NCI-H774 (cell line): ENCODE measurements at places on chromosomes 16 and 17.
A peak's percentile ranks its signal among the peaks of the same experiment; 100 is the strongest.

DNA sequence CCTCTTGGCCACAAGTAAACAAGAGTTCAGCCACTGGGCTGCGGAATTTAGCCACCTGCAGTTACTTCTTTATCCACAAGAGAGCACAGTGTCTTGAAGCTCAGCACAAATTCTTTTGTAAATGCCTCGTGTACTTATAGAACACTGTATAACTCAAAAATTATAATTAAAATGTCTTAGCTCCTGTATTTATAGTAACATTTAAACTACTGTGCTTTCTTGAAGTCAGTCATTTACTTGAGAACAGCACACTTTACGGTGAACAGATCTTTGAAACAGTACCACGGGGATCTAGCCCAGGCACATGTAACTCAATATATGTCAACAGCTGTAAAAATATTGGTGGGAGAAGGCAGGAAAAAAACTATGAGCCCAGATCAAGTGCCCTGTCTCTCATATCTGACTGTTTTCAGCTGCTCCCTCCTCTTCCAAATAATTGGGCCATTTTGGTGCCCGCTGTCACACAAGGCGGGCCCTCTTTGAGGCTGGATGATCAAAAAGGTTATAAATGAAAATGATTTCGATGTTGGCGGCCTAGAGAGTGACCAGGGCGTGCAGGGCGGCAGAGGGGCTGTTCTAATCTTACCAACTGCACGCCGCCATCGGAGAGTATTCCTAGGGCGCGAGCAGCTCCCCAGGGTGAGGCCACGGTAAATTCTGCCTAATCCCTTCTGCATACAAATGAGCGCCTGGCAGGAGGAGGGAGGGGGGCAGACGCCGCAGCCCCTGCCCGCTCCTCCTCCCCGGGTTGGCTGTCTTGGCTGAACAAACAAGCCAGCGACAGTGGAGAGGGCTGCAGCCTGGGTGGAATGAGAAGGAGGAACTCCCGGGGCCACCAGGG, 183.2 kb downstream of the C16orf78 start:
- peak; percentile 30 for DNase-seq

- DNase-seq: peak; percentile 13
These were observed 33.2 kb upstream of the PLCG2 start for GRCh38 chr16:81745704-81746558.

GRCh38 chr16:73313950-73314349, 266.0 kb upstream of the ZFHX3 start:
- no peak for DNase-seq

- peak; percentile 49 for DNase-seq
These were observed 650 bp downstream of the ATP6V0A1 start for GRCh38 chr17:42459256-42459800.

- no peak for DNase-seq
These were observed 3.1 kb upstream of the POLG2 start for GRCh38 chr17:64499805-64500486.

DNA sequence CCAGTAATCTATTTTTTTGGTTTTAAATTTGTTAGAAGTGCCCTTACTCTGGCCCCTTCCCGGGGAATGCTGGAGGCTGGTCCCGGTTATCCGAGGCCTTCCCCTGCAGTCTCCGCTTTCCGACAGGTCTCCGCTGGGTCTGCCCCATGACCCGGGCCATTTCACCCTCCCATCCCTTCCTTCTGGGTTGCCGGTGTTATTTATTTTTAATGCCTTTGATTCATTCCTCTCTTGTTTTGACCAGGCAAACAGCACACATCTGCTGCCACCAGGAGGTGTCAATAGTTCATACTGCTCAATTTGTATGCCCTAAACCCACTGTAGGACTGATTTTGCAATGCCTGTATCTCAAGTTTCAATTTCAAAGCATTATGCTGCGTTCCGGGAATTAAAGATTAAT, 113.2 kb upstream of the IRX5 start:
- no peak for DNase-seq

DNA sequence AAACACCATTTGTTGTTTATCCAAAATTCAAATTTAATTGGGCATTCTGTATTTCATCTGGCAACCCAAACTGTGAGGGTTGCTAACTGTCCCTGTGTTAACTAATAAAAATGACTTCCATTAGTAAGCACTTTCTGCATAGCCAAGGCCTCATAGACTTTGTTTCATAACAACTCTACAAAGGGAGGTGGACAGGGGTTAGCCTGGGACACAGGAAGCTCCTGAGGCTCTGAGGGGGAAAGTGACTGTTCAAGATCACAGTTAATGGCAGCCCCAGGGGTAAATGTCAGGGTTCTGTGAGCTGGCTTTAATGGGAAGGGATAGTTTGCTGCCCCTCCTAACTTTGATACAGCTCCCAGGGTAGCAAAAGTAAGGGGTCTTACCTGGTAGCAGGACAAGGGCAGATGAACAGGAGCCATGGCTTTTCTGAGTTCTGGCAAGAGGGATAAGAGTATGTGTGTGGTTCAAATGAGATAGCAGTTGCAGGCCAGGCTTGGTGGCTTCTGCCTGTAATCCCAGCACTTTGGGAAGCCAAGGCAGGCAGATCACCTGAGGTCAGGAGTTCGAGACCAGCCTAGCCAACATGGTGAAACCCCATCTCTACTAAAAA, 2.2 kb downstream of the HEATR9 start:
- no peak for DNase-seq

GRCh38 chr17:304461-304860, 48.1 kb downstream of the RPH3AL start:
- no peak for DNase-seq

- no peak for DNase-seq
These were observed 129.0 kb downstream of the CCDC144A start for GRCh38 chr17:16818821-16819683.

DNA sequence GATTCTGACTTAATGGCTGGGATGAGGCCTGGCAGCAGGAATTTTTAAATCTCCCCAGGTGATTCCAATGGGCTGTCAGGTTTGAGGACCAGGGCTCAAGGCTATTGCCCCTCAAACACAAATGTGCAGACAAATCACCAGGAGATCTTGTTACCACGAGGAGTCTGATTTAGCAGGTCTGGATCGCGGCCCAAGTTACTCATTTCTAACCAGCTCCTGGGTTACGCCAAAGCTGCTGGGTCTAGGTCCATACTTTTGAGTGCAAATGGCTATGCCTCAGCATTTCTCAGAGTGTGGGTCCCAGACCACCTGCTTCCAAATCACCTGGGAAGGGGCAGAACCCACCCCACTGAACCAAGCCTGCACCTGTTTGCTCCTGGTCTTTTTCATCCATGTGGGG, 33.1 kb downstream of the CNGB1 start:
- DNase-seq: no peak

DNA sequence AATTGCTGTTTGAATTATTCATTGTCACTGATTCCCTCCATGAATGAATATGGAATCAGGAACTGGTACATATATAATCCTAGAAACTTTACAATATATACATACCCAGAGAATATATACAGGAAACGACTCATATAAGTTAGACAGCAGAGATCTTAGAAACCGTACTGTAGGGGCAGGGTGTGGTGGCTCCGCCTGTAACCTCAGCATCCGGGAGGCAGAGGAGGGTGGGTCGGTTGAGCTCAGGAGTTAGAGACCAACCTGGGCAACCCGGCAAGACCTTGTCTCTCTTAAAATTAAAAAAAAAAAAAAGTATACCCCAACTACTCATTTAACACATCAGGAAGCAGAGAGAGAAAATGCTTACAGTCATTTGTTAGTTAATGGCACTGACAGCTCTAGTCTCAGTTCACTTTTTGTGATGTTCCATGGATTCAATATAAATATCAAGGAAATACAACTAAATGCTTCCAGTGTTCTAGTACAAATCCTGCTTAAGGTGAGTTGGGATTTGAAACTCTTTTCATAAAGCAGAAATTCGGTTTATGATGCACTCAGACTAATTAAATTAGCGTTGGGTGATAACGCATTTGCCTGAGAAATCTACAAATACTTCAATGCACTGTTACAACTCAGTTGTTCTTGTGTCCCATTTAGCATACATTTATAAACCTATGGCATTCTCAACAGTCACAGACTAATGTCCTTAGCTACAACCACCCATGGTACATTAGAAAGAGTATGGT, 5.6 kb downstream of the GLG1 start:
- no peak for DNase-seq

DNA sequence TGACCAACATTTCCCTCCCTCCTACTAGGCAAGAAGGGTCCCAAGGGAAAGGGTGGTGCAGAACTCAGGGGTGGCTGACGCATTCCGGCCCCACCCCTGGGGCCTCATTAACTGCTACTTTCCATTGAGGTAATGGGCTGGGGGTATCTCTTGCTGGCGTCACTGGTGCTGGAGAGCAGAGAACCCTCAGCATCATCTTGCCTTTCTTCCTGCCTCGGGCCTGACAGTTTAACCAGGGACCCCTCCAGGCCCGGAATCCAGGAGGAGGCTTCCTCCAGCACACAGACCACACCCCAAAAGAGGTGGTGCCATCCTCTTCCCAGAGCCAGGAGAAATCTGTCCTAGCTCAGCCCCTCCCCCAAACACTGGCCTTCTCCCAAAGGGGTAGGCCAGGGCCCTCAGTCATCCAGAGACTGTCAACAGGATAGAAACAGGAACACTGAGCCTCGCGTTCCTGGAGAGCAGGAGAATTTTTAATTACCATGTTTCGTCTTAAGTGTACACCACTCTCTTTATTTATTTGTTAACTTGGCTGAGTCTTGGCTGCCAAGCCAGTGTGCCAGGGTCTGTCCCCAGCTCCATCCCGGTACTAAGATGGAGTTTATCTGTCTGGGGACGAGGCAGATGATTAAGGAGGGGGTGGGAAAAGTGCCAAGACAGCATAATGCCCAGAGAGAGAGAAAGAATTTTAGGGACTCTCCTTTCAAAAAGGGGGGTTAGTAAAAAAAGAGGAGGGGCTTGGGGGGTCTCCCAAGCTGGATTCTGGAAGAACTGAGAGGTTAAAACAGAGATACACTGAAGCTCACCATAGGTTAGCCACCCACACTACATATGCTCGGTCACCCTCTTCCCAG, 5.1 kb downstream of the ETV4 start:
- no peak for DNase-seq

GRCh38 chr17:16100737-16101400, 101.2 kb downstream of the TTC19 start:
- DNase-seq: no peak

DNA sequence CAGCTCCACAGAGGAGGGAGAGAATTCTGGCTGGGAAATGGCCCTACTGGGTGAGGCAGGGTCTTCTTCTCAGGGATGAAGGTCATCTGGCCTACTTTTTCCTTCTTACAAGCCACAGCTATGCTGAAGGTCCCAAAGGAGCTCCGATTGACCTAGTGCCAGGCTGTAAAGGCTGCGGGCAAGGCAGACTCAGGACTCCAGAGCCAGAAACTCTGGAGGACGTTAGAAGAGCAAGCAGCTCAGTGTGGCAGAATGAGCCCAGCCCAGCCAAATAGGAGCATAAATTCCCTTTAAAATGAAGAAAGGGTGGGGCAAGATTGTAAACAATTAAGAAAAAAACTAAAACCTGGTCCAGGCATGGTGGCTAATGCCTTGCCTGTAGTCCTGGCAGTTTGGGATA, 20.1 kb upstream of the CNOT1 start:
- DNase-seq: no peak

DNA sequence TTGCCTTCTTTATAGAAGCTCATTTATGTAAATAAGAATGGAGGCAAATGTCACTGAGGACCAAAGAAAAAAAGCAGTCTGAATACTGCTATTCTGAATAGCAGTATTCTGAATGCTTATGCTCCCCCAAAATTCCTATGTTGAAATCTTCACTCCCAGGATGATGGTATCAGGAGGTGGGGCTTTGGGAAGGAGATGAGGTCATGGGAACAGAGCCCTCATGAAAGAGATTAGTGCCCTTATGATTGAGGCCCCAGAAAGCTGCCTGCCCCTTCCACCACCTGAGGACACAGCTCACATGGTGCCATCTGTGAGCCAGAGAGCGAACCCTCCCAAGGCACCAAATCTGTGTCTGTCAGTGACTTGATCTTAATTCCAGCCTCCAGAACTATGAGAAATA, 28.8 kb downstream of the HEATR6 start:
- no peak for DNase-seq

DNA sequence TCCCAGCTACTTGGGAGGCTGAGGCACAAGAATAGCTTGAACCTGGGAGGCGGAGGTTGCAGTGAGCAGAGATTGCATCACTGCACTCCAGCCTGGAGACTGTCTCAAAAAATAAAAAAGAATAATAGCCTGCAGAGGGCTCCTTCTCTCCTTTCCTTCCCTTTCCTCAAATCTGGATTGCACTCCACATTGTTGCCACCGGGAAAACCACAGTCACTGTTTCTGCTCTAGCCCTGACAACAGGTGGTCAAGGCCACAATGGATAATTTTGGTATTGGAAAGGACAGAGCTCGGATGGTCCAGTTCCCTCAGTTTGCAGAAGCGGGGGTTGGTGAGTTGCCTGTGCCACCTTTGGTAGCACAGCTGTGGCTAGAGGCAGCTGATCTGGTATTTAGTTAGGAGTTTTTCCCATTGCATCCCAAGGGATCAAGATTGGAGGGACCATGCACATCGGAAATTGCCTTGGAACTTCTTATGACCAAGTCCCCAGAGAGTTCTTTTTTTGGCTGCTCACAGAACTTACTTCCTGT, 44.7 kb upstream of the PRSS54 start:
- no peak for DNase-seq

DNA sequence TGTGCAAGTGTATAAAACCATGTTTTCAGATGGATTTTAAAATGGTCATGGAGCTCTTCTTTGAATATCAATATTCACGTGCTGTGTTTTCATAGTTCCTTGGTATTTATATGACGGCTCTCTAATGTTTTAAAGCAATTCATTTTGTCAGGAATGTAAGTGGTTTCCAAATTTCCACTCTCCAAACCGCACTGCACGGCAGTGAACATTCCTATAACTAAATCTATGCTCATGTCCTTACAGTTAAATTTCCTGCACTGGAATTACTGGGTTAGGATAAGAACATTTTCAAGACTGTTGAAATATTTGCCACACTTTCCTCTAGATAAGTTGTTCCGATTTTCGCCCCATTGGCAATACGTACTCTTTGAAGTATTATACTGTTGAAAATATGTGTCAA, 398.9 kb downstream of the PMP22 start:
- DNase-seq: no peak

DNA sequence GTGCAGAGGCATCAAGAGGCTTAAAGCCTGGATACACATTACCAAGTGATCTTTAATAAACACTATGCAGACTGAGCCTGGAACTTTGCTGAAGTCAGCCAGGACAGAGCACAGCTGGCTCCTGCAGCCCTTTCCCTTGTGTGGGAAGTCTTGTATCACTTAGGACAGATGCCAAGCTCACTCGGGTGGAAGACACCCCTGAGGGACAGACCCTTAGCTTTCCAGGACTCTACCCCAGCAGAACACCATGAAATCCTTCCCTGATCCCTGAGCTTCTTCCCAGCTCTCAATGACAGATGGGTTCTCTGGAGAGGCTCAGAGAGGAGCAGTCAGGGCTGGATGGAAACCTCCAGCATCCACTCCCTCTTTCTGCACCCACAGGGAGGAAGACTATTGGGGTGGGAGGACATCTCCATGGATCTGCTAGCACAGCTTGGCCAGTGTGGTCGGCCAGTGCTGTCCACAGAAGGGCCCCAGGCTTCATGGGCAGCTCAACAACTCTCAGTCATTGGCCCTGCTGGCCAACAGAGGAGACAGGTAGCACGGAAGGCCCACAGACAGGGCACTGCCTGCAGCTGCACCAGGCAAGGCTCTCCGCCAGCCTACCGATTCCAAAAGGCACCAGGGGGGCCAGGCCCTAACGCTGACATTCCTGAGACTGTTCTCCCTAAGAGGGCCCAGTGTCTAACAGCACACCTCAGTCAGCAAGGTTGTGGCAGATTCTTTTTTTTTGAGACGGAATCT, 15.9 kb downstream of the RAB5C start:
- no peak for DNase-seq

- DNase-seq: no peak
These were observed 53.2 kb upstream of the ZNF750 start for GRCh38 chr17:82892899-82893565.

- DNase-seq: no peak
These were observed 46.1 kb downstream of the WSB1 start for GRCh38 chr17:27339836-27340550.
